ENCODE measurements at places on chromosomes 3 and 15.

GRCh38 chr3:185824051-185825005 lies 514 bp downstream of the IGF2BP2 start:
- DNase-seq: no peak

GRCh38 chr3:60854791-60855190 lies 396.5 kb downstream of the FHIT start:
- DNase-seq: peak; percentile 41

GRCh38 chr3:184306341-184306972 lies 7.4 kb downstream of the PSMD2 start:
- no peak for DNase-seq

DNA sequence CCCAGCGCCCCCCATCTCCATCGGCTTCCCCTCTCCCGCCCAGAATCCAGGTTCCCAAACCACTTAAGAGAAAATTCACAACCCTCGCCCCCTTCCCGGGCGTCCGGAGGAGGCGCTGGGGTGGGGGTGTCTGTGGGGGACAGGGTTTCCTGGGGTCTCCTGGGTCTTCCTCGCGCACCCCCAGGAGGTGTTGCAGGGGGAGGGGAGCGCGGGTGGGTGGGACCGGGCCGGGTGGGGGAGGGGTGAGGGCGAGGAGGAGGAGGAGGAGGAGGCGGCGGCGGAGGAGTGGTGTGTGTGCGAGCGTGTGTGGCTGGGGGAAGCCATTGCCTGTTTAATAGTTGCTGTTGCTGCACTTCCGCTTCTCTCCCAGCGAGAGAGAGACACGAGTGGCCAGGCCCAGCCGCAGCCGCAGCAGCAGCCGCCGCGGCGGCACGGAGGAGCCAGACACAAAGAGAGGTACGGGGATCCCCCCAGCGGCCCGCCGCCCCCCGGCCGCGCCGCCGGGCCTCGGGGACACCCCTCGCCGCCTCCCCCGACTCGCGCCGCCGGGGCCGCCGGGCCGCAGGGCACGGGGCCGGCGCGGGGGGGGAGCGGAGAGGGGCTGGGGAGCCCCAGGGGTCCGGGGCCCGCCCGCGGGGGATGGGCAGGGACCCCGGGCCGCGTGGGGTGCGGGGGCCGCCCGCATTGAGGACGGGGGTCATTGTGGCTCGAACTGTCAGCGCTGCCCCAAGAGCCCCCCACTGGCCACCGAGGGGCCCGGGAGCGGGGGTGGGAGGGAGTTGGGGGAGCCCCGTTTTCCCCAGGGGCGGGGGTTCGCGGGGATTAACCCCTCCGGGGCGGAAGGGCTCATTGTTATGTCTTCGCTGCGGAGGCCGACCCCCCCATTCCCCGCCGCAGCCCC lies at the start of gene UBE2E1:
UBE2E1 (plus strand) TSS at position 323 of the 901 bp plus-strand sequence. CDS start 1,315 bp downstream, outside the sequence.
- peak; percentile 72 for DNase-seq

DNA sequence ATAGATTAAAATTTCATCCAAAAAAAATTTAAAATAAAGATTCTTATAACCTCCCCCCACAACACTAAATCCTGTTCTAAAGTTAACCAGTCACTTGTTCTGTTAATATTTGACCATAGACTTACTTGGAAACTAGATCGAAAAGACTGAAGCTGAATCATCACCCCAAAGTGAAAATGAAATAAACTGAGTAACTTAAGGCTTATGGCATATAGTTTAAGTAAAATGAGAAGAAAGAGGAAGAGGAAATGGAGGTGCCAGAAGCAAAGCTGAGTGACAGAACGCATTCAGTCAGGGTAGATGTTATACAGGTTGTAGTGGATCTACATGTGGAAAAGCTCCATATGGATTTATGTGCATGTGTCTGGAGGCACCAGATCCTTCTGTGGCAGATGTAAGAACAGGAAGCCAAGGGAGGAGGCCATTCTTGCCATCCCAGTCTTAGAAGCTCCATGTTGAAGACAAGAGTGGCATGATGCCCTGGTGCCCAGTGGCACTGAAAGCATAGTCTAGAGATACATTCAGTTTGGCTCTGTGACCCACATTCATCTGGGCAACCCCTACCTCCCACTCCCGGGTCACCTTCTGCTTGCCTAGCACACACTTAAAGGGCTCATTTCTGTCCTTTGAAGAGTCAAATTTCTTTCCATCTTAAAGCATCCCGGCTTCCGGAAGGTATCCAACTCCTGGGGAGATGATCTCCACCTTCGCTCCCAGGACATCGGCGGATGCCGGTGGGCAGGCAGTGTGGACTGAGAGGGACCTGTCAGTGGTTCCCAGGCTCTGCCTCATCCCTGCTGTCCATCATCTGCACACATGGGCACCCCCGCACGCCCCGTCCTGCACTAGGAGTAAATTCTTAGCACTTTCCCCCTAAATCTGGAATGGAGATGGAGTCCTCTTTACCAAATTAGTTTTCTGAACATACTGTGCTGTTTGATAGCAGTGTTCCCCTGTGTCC lies 90.8 kb downstream of the NEO1 start:
- no peak for DNase-seq

DNA sequence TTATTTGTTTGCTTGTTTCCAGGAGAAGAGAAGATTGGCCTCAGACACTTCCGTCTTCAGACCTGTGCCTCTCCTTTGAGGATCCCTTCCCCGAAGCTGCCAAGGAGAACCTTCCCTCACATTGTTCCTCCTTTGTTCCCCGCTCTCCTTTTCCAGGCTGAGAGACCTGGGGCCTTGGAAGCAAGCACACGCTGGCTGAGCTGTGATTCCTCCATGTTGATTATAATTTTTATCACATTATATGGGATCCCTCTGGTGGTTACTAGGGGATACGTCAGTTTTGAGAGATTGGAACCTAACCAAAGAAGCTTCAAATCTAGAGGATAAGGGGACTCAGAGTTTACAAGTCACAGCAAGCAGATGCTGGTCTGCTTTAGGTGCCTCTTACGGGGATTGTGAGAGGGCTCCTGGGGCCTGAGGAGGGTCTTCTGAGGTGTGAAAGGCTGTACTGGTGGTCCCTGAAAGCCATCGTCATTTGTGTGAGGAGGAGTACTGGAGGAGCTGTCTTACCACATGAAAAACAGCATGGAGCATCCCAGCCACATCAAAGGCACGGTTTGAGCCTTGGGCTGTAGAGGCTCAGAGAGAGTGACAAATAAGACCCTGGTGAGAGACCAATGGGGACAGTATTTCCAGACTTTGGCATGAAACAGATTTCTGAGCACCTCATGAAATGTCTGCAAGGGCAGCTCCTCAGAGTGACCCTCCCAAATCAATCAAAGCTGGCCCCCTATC lies 760.1 kb upstream of the CFAP20DC start:
- peak; percentile 62 for DNase-seq

DNA sequence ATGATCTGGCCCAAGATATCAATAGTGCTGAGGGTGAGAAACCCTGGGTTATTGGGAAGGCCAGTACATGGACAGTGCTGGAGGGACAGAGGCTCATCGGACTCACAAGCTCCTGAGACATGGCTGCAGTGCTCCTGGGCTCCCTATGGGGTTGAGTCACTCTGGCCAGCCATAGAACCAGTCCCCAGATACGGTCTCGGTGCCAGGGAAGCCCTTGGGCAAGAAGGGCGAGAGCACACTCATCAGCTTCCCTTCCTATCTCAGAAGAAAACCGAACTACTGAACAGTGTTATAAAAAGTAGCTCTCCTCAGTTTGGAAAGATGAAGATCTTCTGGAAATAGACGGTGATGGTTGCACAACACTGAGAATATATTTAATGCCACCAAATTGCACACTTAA lies 34.4 kb downstream of the POC1A start:
- DNase-seq: no peak

GRCh38 chr3:189424922-189425321 lies 206.3 kb upstream of the TP63 start:
- no peak for DNase-seq

DNA sequence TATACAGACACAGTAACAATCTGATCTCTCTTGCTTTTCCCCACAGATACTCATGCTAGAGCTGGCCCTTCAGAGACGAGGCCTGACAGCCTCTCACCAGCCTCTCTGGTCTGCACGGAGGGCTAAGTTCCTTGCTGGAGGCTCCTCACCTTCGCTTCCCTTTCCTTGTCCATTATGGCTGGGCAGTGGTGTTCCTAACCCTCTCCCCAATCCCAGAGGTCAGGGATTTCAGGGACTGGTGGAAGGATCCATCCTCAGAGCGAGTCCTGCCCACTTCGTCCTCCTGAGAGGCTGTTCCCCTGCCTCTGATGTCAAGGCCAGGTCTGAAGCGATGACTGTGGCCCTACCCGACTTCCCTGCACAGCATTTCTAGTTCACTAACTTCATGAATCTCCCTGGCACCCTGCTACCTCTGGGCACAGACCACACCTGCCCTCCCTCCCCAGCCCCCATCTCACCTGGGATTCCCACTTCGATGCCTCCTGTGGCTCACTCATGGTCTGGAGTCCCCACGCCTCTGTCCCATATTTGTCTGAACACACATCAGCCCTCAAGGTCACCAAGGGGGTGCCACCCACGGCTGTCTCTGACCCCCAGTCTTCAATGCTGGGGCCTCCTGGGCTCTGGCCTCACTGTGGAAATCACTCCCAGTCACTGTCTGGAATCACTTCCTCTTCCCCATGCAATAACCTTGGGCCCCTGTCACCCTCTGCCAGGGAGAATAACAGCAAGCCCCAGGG lies 124.9 kb upstream of the PRR20G start:
- no peak for DNase-seq

DNA sequence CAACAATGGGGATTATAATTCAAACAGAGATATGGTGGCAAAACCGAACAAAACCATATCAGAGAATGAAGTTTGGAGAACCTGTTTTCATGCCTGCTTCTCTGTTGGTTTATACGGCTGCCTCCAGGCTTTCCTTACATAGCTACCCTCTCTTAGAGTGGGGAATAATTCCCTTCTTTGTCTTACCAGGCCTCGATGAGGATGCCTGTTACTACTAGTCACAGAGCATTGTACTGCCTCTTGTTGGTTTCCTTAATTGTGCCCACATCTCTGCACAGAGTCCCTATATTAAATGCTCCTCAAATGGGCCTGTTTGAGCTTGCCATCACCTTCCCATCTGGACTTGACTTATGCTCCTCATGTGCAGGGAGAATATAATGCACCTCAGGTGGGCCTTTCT lies 92.9 kb downstream of the NCEH1 start:
- DNase-seq: no peak

DNA sequence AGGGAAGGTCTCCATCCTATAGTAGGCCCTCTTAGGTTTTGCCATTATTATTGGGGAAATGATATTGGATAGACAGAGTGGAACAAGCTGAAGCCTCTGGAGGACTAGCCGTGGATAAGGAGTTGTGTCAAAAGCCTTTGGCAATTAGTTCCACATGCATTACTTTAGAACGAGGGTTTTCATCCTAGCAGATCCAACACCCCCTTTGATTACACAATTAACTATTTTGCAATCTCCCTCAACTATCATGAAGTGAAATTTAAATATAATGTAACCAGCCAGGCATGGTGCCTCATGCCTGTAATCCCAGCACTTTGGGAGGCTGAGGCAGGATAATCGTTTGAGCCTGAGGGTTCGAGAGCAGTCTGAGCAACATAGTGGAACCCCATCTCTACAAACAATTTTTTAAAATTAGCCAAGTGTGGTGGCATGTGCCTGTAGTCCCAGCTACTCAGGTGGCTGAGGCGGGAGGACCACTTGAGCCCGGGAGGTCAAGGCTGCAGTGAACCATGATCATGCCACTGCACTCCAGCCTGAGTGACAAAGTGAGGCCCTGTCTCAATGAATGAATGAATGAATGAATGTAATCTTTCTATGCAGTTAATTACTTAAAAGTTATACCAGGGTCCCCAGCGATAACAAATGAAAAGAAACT lies 56.8 kb downstream of the PXYLP1 start:
- peak; percentile 57 for DNase-seq

DNA sequence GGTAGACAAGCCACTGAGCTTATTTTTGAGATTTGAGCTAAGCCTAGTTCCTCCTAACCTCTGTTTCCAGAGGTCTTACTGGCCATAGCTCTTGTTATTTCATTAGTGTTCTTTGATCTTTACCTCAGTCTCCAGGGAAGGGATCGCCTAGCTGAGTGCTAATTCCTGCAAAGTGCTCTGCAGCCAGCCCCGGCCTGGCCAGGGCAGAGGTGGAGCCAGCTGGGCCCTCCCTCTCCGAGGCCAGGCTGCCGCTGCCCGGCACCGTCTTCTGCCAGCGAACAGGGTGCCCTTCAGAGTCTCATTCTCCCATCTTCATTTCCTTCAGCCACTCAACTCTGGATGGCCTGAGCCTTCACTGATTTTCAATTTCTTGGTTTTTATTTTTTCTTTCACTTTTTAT lies 19.7 kb downstream of the FAN1 start:
- no peak for DNase-seq

DNA sequence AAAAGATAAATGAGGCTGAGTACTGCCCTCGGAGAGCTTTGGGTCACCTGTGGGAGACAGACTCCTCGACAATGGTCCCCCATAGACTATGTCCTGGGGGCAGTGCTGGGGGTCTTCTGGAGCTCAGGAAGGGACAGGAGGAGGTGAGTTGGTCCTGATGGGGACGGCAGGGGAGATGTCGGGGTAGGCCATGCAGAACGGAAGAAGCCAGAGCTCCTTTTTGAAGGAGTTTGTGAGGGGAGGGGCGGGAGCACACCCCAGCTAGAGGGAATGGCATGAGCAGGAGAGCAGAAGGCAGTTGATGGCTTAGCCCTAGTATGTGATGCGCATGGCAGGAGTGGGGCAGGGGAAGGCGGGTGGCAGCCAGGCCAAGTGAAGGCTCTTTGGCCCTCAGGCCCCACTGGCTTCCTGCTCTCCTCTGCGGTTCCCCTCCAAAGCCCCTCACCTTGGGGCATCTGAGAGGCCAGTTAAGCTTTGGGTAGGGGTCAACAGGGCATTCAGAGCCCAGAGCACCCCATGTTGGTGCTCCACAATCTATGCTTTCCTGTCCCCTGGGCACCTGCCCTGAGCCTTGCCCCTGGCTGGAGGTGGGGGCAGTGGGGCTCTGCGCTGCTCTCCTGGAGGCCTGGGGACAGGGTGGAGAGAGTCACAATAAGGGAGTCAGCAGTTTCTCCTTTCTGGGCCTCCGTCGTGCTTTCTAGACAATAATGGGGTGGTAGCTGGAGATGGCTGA lies 179.3 kb downstream of the SMAD6 start:
- no peak for DNase-seq

GRCh38 chr3:98068824-98069223 lies 18.1 kb upstream of the OR5AC2 start:
- DNase-seq: no peak

DNA sequence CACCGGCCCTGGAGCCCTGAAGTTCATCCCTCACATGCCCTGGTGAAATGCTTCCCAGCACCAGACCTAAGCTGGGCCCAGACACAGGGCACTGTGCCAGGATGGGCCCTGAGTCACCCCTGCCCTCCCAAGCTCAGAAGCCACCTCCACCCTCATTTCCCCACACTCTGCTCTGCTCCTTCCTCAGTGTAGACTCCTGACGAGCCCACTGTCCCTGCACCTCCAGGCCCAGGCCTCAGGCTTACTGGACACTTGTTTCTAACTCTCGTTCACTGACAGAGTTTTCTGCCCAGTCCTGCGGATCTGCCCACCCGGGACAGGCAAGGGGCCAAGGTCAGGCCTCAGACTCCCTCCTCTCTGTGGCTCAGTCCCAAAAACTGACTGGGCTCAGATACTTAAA lies 112.6 kb upstream of the RNF7 start:
- DNase-seq: no peak

- no peak for DNase-seq
Measured at GRCh38 chr15:63069616-63070090, 27.1 kb downstream of the TPM1 start.

All from AML-193 (cell line).